H1 (cell line): ENCODE measurements at places on chromosomes 13 and 19.

DNA sequence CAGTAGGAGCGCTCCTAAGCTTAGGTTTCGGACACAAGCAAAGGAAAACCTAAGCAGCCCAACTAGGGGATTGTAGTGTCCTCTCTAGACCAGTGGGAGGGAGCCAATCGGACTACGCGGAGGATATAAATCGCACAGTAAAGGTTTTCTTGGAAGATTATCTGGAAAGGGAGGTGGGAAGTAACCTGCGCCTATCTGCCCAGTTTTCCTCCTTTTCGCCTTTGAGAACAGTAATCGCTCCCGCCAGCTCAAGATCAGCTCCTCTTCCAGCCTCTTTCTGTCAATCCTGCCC lies 456 bp upstream of the RAB4B start:
- no peak for DNase-seq

DNA sequence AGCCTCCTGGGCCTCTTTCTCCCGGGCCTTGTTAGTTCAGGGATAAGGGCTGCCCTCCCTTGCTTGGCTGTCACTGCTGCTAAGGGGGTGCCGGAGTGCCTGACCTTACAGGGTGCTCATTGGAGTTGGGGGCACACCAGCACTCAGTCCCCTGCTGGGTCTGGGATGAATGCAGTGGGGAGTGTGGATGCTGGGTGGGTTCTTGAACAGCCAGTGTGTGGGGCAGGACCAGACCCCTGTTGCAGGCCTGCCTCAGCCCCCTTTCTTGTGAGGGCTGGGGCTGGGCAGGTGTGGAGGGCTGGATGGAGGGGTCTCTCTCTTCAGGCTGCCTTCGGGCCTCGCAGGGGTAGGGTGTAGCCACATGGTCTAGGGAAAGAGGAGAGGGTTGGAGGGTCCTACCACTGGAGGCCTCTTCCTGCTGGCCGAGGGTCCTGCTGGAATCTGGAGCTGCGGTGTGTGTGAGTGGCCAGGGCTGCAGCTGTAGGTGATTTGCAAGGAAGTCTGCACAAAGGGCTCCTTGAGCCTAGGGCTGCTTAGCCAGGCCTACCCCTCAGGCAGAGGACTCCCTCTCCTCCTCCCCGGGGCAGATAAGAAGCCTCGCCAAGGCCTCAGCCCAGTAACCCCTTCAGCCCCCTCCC lies 3.2 kb downstream of the CEBPA start:
- no peak for DNase-seq

DNA sequence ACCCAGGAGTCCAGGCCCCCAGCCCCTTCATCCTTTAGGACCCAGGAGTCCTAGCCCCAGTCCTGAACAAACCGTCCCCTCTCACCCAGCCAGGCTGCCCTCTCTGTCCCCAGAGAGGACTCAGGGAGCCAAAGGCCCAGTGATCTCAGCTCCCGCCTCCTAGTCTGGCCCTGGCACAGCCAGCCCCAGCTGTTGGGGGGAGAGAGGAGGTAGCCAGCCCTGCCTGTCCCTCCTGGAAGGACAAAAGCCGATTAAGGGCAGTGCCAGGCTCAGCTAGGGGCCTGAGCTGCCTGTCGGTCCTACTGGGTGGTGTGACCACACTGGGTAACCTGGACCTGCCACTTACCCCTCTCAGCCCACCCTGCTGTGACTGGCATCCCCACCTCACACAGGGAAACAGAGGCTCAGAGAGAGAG lies 14.5 kb downstream of the LIPE start:
- DNase-seq: no peak

DNA sequence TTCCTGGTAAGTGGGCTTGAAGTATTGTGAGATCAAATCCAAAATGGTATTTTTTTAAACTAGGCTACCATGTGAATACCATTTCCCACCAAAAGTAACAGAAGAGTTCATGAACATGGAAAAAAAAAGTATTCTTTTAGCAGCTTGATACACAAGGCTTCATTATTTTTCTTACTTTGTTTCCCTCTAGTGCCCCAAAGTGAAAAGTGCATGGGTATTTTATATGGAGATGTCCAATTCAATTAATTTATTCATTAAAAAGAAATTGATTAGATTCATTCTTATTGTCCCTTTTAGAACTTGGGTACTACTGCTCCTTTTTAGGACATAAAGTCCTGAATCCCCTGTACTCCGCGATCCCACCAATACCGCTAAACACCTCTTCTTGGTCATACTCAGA lies 28.6 kb upstream of the SCEL start:
- no peak for DNase-seq

DNA sequence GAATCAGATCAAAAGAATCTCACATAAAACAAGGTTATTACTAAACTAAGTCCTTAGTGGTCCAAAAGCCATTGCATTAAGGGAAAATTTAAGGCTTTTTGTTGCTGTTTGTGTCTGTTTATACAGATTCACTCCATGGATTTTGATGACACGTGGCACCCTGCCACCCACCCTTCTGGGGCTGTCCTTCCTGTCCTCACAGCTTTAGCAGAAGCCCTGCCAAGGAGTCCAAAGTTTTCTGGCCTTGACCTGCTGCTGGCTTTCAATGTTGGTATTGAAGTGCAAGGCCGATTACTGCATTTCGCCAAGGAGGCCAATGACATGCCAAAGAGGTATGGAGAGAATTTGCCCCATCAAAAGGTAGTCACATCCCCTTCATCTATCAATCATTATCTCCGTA lies 6.9 kb downstream of the ACOD1 start:
- no peak for DNase-seq

GRCh38 chr19:1349211-1349610 lies 34.5 kb upstream of the NDUFS7 start:
- no peak for DNase-seq

- no peak for DNase-seq
These were observed 148.0 kb upstream of the HTR2A start for GRCh38 chr13:47044842-47045241.

- DNase-seq: no peak
These were observed 8.5 kb upstream of the EEF1AKMT1 start for GRCh38 chr13:20782116-20782708.

DNA sequence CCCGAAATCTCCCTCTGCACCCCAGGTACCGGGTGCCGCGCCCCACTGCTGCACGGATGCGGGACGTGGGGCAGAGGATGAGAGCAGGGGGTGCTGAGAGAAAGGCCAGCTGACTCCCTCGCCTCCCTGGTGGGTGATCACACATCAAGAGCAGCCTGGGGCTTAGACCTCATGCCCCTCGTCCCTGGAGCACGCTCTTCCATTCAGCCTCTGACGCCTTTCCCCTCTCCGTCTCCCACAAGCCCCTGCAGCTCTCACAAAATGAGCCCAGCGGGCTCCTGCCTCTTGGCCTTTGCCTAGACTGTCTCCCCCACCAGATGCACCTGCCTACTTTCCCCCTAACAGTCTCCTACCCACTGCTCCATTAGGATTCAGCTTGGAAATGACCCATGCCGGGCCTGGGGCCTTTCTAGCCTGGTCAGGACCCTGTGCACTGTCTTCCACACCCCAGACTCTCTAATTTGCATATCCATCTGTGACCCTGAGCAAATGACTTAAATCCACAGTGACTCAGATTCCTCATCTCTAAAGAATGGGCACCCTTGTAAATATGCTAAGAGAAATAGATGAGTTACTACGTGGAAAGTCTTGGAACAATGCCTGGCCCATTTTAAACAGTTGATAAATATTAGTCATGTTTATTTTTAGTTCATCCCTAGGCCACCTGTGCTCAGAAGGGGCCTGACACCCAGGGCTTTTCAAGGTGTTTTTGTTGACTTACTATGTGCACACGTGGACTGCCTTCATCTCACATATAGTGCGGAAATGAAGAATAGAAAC lies 582 bp upstream of the PTPRH start:
- DNase-seq: no peak
